ENCODE measurements at places on chromosomes 7 and 10. TPM values are rescaled to one million over a fixed set of nuclear protein-coding genes. Genes with fewer than 3 reads are reported as not detected.

CASTOR2 gene
- total RNA-seq, result 26.4 TPM

IPMK gene
- total RNA-seq, result 7.9 TPM

ACTL6B gene
- total RNA-seq, result not detected

FKBP6 gene
- not detected for total RNA-seq

MRPS17 gene
- total RNA-seq, result 11.6 TPM

ZNF282 gene
- total RNA-seq, result 20.1 TPM

SFTPD gene
- 0.36 TPM for total RNA-seq

ZNF277 gene
- total RNA-seq, result 26.5 TPM

COX19 gene
- 5.3 TPM for total RNA-seq

GPR37 gene
- total RNA-seq, result 0.36 TPM

CLDN15 gene
- total RNA-seq, result 7.0 TPM

C7orf25 gene
- total RNA-seq, result 18.8 TPM

SLC13A1 gene
- not detected for total RNA-seq

SPAM1 gene
- not detected for total RNA-seq

MLXIPL gene
- total RNA-seq, result 1.5 TPM

SPDYE1 gene
- not detected for total RNA-seq

HDAC9 gene
- 6.9 TPM for total RNA-seq

RGS10 gene
- 41.6 TPM for total RNA-seq

CALHM3 gene
- total RNA-seq, result not detected

PRSS37 gene
- total RNA-seq, result not detected

DRGX gene
- total RNA-seq, result not detected

COL1A2 gene
- 7,749 TPM for total RNA-seq

LBX1 gene
- under 0.01 TPM for total RNA-seq

SLC26A5 gene
- total RNA-seq, result not detected

SPDYE2B gene
- not detected for total RNA-seq

KLLN gene
- total RNA-seq, result 0.97 TPM

VGF gene
- total RNA-seq, result 0.65 TPM

TBATA gene
- total RNA-seq, result not detected

KEL gene
- 0.49 TPM for total RNA-seq

C7orf57 gene
- total RNA-seq, result not detected

PTPN20 gene
- total RNA-seq, result not detected

PLAU gene
- 55.2 TPM for total RNA-seq

SSMEM1 gene
- not detected for total RNA-seq

GLUD1 gene
- 131 TPM for total RNA-seq

FOXI2 gene
- not detected for total RNA-seq

EGFR gene
- total RNA-seq, result 49.9 TPM

AFAP1L2 gene
- total RNA-seq, result 2.5 TPM

C10orf105 gene
- total RNA-seq, result not detected

SAMD9L gene
- total RNA-seq, result 7.6 TPM

ALKBH4 gene
- total RNA-seq, result 20.3 TPM

CLRN3 gene
- not detected for total RNA-seq

PRSS1 gene
- not detected for total RNA-seq

FFAR4 gene
- not detected for total RNA-seq

NPFFR1 gene
- not detected for total RNA-seq

EN2 gene
- total RNA-seq, result not detected

ARMC3 gene
- not detected for total RNA-seq

POU6F2 gene
- total RNA-seq, result not detected

ADCK2 gene
- 24.2 TPM for total RNA-seq

TNS3 gene
- 21.1 TPM for total RNA-seq

GBX1 gene
- total RNA-seq, result not detected

AKR1C1 gene
- total RNA-seq, result 48.6 TPM

PITX3 gene
- total RNA-seq, result 0.16 TPM
